Renal cortical epithelial cell (primary cell): ENCODE measurements at places on chromosomes 6 and 20.

GRCh38 chr6:158077676-158078075, 90.4 kb downstream of the SERAC1 start:
- no peak for DNase-seq

DNA sequence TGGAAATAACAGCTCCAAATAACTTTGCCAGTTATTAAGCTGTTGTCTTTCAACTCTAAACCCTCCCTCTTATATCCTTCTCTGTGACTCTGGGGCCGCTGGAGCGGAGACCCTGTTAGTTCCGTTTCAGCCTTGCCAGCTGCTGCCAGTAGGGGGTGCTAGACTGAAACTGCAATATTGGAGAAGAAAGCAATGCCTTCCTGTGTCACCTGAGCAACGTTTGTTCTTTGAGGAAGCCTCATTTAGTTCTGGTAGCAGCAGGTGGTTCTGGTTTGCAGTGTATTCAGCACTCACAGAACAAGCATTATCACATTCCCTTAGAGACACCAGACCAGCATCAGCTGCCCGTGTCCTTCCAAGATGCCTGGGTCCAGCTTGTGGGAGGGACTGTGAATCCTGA, 22.9 kb upstream of the JAG1 start:
- no peak for DNase-seq

DNA sequence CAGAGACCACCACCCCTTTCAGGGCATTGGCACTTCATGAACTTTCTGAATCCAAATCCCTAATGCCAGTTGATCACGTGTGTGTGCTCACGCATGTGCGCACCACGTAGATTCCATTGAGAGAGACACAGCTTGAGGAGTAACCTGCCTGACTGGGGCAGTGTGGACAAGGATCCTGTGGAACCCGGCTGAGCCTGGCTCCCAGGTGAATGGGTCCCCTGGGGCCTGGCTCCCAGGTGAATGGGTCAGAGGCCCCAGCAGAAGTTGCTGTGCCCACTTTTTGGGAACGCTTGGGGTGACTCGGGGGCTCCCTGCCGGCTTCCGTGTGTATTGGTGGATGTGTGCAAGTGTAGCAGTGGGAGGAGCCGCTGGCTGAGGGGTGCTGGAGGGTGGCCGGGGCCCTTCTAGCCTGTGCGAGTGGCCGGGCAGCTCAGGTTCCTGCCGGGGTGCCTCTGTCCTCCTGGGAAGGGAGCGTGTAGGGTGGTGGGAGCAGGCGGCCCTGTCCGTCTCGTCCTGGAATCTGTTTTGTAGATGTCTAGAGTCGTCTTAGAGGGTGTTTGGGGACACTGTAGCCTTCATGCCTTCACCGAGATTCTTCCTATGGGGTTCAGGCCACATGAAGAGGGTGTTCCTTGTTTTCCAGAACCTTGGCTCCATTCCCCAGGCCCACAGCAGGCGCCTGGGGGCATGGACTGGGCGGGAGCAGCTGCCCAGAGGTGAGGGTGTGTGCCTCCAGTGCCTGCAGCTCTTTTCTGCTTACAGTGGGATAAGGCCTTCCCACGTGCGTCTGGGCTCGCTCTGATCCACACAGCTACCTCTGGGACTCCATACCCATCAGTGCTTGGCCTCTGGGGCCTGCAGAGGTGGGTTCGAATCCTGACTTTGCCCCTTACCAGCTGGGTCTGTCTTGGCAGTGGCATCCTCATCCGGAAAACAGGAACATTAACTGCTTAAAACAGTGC, 3.2 kb downstream of the RBM38 start:
- DNase-seq: no peak

GRCh38 chr6:154606860-154607259, 96.4 kb upstream of the CNKSR3 start:
- DNase-seq: no peak

- DNase-seq: no peak
Measured at GRCh38 chr6:93624408-93624807, 205.0 kb upstream of the EPHA7 start.

DNA sequence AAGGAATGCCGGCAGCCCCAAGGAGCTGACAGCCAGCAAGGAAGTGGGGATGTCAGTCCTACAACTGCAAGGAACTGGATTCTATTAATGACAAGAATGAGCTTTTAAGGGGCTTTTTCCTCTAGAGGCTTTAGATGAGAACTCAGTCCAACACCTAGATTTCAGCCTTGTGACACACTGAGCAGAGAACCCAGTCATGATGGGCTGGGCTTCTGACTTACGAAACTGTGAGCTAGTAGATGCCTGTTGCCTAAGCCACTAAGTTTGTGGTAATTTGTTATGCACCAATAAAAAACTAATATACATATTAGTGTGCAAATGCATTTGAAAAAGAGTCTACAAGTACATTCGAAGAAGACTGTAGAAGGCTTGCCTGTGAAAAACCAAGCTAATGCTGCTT, 263.3 kb downstream of the SOX4 start:
- DNase-seq: peak; percentile 61
